ENCODE measurements at places on chromosomes 11 and 22.

DNA sequence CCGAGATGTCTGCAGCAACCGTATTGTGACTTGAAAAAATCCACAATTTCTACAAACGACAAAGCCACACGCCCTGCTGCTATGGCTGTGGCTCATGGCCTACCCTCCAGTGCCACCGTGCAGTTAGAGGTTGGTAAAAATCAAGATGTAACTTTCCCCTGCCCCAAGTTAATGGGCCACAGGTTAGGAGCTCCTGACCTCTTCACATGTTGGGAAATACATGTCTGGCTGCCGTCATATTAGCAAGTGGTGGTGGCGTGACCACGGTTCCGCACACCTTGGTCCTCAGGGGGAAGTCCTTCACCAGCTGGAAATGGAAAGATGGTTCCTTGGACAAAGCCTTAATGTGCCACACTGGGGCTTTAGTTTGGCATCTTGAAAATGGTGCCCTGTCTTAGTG, 27.4 kb upstream of the CCND1 start:
- DNase-seq = no peak

DNA sequence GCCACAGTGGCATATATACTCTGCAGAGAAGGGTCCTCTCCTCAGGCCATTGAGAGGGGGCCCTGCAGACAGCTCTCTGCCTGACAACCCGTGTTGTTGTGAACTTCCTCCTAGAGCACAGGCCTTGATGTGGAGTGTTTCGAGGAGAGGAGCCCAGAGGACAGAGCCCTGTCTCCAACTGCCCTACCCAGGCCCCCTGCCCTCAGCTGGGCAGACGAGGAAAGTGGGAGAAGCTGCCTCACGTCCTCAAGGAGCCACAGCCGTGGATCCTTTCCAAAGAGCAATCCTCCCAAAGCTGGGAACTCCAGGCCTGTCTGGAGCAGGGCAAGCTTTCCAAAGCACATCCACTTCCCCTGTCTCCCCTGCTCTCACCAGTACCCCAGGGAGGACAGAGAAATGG, 10.7 kb downstream of the LMO1 start:
- DNase-seq = no peak

DNA sequence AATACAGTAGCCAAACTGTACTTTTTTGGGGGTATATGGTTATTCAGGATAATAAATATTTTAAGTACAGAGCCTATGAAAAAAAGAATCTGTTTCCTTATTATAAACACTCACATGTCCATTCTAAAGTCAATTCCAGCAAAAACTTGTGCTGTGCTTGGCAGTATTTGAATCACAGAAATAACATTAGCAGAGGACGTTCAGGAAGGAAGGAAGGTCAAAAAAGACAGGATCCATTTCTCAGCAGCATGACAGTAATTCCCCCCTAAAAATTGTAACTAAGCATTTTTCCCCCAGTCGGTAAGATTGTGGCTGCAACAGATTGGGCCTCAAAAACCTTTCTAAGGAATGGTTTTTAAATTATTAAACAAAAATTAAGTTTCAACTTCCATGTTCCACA, 124.8 kb downstream of the ATG16L2 start:
- no peak for DNase-seq

- no peak for DNase-seq
Observed at GRCh38 chr11:1202776-1203504, 19.9 kb upstream of the MUC5B start.

DNA sequence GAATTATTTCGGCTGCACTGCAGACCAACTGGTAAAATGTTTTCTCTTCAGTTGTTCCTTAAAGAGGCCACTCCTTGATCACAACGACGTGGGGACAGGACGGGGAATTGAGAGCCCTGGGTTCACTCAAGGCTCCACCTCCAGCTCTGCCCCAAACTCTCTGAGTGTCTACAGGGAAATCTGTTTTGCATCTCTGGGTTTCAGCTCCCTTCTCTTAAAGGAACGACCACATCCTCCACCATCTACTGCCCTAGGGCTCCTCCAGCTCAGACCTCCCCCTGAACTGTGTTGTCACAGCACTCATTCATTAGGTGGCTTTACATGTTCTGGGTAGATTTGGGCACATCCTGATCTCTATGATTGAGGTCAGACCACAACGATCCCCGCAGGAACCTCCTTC, 5.1 kb upstream of the PPFIA1 start:
- no peak for DNase-seq

DNA sequence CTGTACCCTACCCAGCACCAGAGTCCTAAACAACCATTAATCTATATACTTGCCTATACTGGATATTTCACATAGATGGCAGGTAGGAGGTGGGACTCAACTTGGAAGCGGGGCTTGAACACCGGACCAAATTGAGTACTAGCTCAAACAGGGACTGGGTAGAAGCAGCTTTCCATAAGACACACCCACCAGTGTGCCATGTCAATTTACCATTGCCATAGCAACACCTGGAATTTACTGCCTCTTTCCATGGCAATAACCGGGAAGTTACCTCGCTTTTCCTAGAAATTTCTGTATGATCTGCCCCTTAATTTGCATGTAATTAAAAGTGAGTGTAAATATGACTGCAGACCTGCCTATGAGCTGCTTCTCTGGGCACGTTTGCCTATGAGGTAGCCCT, 38.6 kb upstream of the CUL5 start:
- DNase-seq = no peak

DNA sequence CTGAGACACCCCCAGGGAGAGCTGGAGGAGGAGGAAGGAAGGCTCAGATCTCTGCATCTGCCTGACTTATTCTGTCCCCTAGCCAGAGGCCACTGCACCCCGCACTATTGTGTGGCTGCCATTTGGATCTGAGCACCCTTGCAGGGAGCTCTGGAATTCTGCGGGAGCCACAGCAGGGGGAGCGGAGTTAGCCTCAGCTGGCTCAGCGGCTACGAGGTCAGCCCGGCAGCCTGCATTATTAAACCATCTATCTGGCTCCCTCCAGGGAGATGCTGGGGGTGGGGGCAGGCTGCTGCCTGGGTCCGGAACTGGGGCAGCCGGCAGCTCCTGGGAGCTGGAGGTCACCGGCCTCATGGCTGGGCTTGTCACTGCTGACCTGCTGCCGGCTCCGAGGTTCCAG, 6.5 kb upstream of the ELFN2 start:
- DNase-seq = no peak

- DNase-seq = no peak
Observed at GRCh38 chr11:64765851-64766665, 6.3 kb upstream of the PYGM start.

DNA sequence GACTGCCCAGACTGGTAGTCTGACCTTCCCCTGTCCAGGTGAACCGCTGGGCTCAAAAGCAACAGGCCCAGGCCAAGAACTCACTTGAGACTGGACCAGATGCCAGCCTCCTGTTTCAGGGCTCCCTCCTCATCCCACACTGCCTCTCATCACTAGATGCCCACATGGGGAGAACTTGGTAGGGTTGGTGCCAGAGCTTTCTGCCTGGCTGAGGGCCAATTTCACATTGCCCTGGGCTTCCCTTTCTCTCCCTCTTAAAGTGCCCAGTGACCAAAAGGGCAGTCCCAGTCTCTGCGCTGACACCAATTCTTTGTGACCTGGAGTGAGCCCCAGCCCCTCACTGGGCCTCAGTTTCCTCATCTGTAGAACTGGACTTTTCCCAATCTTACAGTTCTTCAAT, 41.7 kb downstream of the C11orf58 start:
- no peak for DNase-seq

GRCh38 chr11:911031-911889, 650 bp upstream of the CHID1 start:
- DNase-seq = no peak

GRCh38 chr11:66437979-66438503, 607 bp downstream of the MRPL11 start:
- DNase-seq = no peak

DNA sequence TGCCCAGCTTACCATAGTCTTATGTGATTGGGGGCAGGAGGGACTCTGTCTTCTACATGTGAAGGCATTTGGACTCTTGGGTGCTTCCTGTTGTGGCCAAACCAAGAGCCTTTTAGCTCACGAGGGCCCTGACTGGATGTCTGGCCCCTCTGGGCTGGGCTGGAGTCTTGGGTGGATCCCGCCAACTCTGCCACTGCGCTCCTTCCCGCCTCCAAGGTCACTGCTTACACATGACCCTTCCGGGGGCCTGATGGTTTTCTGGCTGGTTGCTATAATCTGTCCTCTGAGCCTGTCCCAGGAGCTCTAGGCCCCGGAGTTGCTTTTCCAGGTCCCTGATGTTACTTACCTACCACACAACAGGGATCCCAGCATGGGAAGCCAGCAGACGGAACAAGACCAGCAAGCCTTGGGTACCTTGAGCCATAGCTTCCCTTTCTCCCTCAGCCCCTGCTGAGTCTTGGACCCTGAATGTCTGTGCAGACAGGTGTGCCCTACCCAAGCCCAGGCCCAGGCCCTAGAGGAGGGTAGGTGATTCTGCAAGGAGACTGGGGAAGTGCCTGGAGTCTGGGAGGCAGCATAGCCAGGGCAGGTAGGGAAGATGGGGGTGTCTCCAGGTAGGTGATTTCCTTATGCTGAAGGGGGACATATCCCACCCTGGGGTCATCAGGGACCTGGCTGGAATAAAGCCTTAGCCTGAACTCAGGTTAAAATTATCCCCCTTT, 100.3 kb downstream of the TSPAN18 start:
- DNase-seq = no peak
